ENCODE measurements at places on chromosomes 2 and 18. TPM values are rescaled to one million over a fixed set of nuclear protein-coding genes. Genes with fewer than 3 reads are reported as not detected.

- DNase-seq = no peak
Measured at GRCh38 chr18:69830189-69830588, 117.5 kb downstream of the CD226 start.

- no peak for DNase-seq
Measured at GRCh38 chr2:223488814-223489213, 113.3 kb downstream of the SCG2 start.

DNA sequence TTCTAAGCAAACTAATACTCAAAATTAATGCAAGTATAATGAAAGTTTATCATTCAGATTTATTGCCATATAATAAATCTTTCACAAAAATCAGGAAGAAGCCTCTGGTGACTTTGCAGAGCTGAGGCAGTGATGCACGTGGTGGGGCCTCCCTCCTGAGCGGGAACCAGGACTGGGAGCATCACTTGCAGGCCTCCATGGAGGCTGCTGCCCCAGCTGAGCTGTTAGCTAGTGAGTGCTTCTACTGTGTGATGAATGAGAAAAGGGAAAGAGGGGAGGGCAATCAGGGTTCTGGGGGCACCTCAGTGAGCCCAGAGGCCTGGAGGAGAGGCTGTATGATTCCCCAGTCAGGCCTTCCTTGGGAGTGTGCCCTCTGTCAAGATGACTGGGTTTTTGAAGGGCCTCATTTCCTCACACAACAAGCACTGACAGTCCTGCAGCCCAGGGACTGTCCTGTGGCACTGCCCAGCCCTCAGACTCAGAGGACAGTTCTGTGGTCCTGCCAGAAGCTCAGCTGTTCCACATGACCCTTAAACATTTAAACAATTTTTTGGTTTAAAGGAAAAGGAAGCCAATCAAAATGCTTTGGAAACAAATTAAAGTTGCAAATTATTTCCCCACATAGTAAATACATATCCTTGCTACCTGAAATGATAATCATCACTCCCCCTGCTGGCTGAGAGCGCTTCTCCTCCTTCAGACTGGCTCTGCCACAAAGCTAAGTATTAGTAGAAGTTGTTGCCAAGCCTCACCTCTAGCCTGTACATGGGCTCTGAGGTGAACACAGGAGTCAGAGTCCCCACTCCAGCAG, 90.9 kb upstream of the SMAD7 start:
- peak; percentile 80 for DNase-seq

Gene CABLES1
- polyA plus RNA-seq = 3.5 TPM

DNA sequence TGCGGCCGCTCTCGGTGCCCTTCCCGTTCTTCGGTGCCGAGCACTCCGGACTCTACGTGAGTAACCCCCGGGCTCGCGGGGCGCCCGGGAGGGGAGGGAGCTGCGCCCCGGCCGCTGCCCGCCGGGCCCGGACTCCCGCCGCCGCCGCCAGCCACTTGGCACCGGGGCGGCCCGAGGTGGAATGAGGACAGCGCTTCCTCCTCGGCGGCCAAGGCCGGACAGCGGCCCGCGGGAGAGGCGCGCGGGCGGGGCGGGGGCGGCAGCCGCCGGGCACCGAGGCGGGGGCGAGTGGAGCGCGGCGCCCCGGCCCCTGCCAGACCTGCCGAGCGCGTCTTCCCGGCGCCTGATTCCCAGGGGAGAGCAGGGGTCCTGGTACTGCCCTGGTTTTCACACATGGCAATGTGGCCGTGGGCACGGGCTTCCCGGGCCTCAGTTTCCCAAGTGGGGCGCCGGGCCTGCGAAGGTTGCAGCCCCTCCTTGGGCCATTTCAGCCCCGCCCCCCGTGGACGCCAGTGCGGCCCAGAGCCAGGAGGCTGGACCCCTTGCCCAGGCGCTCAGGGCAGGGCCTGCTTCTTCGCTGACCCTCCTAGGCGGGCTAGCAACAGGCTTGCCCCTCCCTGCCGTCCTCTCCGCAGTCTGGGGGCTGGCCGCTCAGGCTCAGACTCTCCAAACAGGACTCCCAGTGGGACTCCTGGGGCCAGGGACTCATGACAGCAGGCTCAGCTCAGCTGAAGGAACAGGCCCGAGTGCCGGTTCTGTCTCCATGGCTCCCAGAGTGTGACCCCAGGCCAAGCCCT, 775 bp downstream of the SNED1 start:
- DNase-seq = peak; percentile 71

Gene LIMS2
- 40.6 TPM for polyA plus RNA-seq

- DNase-seq = no peak
Measured at GRCh38 chr2:37911296-37911873, 13.7 kb upstream of the RMDN2 start.

DNA sequence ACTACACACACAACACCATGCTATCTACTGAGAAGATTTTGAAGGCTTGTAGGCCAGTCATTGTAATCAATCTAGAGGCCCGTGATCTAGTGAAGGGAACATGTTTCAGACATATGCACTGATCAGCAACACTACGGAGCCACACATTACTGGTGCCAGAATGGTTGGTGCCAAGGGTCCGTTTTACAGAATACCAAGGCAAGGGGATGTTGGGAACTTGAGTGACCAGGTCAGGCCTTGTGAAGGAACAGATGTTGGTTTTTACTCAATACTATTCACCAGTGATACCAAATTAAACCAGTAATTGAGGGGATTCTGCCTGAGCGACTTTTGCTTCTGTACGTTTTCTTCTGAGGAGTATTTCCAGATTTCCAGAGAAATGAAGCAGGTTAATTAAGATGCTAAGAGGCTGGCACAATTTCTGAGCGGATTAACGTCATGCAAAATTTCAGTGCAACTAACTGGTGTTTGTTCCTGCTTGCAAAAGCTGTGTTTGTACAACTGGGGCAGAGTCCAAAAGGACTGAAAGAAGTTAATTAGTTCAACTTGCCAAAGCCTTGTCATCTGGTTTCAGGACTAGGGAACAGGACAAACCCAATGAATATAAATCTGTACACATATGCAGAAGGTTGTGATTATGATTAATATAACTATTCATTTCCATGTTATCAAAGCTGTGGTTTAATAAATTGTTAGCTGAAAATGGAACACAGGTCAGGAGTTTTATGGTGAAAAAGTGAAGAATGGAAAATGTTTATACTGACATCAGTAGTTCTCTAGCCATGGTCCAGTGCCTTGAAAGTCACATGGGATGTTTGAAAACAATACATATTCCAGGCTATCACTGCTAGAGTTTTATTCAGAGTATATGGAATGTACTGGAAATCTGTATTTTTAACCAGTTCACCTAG, 432.1 kb upstream of the DCC start:
- no peak for DNase-seq

Gene NEUROD1
- polyA plus RNA-seq = 2.3 TPM

DNA sequence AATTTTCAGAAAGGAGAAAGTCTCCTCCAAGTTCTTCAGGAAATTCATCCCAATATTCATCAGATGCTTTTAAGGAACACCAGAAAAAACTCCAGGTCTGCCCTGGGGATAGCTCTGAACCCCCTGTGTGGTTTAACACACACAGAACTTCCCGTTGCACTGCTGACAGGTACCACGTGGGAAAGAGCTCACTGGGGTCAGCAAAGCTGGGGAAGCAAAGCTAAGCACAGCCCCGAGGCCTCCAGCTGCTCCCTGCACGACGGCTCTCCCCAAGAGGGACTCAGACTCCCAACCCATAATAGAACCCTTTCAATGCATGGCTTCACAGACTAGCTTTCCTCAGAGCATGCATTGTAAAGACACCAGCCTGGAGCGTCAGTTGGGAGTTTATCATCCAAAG, 28.0 kb downstream of the ADI1 start:
- DNase-seq = no peak

DNA sequence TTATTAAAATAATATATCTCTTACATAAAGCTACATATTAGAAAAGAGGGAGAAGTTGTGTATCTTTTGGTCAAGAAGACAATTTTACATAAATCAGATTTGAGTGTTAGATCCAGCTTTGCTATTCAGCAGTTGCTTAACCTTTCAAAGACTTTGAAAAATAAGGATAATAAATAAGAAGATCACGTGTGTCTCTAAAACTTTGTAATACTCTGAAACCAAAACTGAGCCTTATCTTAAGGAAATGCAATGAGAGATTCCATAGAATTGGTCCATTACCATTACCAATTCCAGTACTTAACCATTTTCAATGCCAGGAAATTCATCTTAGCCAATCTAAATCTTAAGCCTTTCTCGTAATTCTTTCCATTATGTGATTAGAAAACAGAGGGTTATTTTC, 89.2 kb upstream of the COL5A2 start:
- no peak for DNase-seq

Gene SERPINB4
- polyA plus RNA-seq = not detected

DNA sequence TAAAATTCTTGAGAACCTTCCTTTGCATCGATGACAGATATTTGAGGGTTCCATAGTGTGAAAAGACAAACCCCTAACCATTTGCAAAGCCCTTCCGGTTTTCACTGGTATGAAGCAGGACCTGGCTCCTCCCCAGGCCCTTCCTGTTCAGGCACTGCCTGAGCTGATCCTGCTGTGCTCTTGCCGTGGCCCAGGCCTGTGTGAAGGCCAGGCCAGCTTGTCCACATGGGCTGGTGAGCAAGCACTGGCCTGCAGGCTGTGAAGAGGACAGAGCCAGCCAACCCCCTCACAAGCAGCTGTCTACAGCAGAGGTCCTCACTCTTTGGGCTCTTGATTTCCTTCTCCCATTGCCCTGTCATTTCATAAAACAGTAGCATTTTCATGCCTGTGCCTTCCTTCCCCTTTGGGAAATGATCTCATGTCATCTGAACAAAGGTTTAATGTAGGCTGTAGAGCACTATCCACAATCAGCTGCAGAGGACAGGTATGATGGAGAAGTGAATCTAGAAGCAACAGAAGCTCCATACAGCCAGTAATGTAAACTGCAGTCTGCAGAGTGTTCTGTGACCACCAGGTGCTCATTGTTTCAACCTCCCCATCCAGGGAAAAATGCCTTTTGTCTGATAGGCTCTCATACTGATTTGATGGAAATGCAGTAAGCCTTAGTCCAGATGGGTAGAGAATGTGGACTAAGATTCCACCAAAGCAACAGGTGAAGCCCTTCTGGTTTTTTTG, 19.8 kb downstream of the MPHOSPH10 start:
- no peak for DNase-seq

DNA sequence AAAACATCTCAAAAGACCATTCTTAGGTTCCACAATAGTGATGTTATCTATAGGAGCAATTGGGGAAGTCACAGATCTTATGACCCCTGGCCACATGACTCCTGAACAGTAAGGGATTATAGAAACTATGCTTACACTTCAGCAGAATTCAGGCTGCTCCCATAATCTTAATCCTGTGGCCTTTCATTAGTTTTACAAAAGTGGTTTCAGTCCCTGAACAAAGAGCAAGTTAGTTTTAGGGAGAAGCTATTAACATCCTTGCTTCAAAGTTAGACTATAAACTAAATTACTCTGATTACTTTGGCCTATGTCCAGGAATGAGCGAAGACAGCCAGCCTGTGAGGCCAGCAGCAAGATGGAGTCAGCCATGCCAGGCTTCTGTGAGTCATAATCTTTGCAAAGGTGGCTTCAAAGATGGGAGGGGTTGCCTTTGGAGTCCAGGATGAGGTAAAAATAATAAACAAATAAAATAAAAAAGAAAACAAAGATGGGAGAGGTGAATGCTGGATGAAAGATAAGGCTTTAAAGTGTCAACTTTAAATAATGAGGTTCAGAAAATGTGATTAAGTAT, 168.7 kb upstream of the NDUFV2 start:
- no peak for DNase-seq

- no peak for DNase-seq
Measured at GRCh38 chr2:170276925-170277629, 99.1 kb downstream of the MYO3B start.

DNA sequence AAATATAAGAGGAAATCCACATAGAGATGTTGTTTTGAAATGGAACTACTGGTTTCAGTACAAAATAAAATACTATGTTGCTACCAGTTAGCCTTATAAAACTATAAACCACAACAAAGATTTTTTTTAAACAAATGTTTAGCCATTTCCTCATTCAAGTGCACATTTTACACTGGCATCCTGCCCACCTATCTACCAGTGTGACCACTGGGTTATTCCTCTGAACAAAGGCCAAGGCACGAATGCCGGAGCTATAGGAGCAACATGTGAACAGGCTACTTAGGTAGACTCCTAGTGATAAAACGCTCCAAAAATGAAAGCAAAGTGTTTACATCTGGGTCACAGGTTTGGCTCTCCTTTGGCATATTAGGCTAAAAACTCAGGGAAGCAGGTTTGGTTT, 31.8 kb upstream of the SULT1C4 start:
- DNase-seq = no peak

DNA sequence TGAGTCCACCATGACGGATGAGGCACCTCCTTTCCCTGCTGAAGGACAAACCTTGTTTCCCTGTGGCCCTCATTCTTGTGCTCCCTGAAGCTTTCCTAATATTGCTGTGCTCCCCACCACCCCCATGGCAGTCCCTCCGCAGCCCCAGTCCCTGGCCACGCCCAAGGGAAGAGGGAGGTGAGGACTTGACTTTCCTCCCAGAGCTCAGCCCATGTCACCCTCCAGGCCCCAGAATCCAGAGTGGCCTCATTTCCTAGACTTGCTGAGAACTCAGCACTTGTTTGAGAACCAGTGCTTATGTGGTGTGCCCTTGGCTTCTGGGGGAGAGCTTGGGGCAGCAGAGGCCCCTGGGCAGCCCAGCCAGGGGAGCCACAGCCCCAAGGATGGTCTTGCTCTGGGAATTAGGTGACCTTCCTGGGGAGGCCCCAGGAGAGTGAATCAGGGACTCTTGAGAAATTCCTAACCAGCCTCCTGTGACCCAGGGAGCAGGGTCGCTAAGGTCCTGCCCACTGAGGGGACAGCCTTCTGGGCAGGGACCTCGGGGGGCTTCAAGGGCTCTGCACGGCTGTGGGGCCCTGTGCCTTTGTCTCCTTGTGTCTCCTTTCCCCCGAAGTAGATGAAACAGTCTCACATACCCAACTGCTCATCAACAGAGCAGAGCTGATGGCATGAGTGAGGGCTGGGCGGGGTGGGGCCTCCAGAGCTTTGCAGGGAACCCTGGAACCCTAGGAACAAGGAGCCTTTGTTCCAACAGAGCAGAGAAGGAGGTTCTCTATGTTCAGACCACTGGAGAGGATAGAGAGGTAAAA, 27.9 kb downstream of the PSD4 start:
- no peak for DNase-seq

- DNase-seq = peak; percentile 81
Measured at GRCh38 chr2:95389245-95390119, 13.0 kb upstream of the FAHD2A start.

DNA sequence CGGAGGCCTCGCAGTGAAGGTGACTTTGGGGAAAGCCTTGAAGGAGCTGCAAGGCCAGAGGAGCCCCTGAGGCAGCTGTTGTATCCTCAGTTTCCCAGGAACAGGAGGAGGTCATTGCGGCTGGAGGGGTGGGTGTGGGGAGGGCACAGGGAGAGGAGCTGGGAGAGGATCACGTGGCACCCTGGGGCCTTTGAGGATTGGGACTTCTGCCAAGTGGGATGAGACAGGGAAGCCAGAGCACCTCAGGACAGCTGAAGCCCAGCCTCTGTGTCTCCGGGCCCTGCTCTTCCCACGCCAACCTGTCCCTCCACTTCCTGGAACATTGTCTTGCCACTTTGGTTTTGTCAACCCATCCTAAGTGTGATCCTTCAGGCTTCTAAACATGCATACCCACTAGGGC, 19.4 kb upstream of the RRM2 start:
- no peak for DNase-seq

Measured in sigmoid colon (tissue), 7 donors.